Activated T-cell treated with anti-CD3 and anti-CD28 coated beads, Interleukin-2, amount 50 U/mL, for 72 hours (primary cell): ENCODE measurements at places on chromosomes 6 and 20.

GRCh38 chr20:12860619-12861247, 148.0 kb upstream of the SPTLC3 start:
- no peak for DNase-seq

GRCh38 chr20:53321596-53321995, 272.0 kb downstream of the ZNF217 start:
- no peak for DNase-seq

GRCh38 chr20:1687053-1687452, 29.5 kb upstream of the SIRPG start:
- no peak for DNase-seq

GRCh38 chr6:2460216-2460745, 214.9 kb upstream of the GMDS start:
- no peak for DNase-seq

DNA sequence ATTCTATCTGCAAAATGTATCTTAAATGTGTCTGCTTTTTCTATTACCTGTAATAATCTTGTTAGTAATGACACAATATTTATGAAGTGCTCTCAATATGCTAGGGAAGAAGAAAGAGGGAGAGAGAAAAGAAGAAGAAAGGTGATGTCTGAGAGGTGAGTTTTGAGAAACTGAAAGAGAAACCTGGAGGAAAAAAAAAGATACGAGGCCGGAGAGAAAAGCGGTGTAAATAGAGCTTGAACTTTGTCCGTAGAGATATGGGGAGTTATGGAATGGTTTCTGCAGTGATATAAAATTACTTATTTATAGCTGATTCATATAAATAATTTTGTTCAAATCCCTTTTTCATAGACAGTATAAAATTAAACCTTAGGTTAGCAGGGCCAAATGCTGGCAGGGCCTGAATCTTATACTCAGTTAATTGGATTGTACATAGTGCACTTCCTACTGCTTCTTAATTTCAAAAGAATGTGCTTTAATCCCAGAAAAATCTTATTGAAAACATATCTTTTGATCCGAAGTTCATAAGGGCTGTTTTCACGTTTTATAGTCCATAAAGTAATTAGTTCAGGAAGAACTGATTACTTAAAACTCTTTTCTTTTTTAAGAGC, 43.0 kb downstream of the MYB start:
- DNase-seq = no peak
